ENCODE measurements at places on chromosomes 2 and 18.

GRCh38 chr2:87996570-87996969 lies 19.8 kb downstream of the RNU2-63P start:
- DNase-seq = no peak

- DNase-seq = no peak
Measured at GRCh38 chr2:186429104-186429503, 57.0 kb upstream of the ZC3H15 start.

- DNase-seq = no peak
Measured at GRCh38 chr2:124753842-124754241, 728.8 kb downstream of the CNTNAP5 start.

DNA sequence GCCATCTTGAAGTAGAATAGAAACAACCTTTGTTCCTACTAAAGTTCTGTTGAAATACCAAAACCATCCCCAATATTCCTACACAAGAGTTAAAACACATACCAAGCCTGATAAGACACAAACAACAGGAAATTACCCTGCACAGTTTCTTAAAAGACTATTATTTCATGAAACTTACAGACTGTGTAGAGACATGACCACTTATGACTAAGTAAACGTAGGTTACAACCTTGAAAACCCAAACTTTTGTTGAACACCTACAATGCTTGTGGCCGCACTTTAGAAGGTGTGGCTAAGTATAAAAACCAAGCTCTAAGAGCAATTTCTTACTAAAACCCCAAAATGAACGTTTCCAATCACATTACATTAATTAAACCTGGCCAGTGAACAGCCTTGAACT lies 2.0 kb downstream of the SMAD2 start:
- DNase-seq = no peak

DNA sequence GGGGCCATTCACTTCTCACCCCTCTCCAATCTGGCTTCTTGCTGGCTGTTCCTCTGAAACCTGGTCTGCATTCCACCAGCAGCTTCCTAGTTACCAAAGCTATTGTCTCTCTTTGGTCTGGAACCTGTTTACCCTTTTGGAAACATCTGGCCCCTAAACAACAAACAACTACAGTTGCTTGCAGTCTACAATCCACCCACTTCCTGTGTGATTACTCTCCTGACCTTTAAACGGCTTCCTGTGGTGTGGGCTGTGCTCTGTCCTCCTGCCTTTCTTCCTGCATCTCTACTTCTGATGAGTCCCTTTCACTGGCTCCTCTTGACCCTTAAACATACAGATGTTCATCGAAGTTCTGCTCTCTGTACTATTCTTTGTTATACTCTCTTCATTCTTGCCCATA lies 303.8 kb downstream of the TDRD15 start:
- DNase-seq = no peak

DNA sequence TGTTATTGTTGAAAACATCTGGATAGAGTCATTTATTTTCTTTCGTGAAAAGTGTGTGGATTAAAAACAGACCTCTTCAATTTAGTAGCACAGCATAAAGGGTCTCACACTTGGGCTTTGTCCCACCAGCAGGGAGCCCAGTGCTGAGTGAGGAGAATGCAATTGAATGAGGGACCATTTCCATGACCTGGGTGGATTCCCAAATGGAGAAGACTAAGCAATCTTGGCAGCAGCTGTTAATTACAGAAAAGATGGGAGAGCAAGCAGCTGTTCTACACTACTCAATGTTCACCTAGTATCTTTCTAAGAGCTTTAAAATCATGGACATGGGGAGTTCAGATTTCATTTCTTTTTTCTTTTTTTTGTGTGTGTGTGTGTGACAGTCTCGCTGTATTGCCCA lies 121.8 kb upstream of the FN1 start:
- DNase-seq = no peak

GRCh38 chr2:160741271-160741670 lies 247.7 kb upstream of the RBMS1 start:
- DNase-seq = no peak

Data from stimulated activated CD4-positive, alpha-beta T cell treated with anti-CD3 and anti-CD28 coated beads, TNF-alpha, amount 100 ng/mL, for 1 hour (primary cell).